GM13976 (cell line): ENCODE measurements at places on chromosomes 16 and 17.

- DNase-seq: no peak
These were observed 13.8 kb downstream of the MVP start for GRCh38 chr16:29834079-29834478.

DNA sequence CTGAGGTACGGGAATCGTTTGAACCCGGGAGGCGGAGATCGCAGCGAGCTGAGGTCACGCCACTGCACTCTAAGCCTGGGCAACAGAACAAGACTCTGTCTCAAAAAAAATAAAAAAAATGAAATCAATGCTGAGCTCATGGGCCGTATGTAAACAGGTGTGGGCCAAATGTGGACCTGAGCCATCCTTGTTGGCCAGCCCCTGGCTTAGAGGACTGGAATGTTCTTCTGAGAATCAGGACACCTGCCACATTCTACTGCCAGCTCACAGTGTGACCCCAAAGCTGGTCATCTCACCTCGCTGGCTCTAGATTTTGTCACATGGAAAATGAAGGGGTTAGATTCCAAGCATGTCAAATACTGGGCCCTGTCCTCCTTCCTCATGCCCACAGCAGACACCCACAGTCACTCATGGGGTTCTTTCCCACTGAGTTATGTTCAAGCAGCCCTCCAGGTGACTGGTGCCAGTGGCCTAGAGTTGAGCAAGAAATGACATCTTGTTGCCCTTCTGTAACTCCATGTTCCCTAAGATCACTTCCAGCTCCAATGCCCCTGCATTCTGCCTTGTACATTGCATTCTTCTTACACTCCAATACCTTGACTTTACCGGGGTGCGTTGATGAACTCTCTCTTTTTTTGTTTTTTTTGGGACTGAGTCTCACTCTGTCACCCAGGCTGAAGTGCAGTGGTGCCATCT lies 110.6 kb downstream of the ABCC1 start:
- no peak for DNase-seq

DNA sequence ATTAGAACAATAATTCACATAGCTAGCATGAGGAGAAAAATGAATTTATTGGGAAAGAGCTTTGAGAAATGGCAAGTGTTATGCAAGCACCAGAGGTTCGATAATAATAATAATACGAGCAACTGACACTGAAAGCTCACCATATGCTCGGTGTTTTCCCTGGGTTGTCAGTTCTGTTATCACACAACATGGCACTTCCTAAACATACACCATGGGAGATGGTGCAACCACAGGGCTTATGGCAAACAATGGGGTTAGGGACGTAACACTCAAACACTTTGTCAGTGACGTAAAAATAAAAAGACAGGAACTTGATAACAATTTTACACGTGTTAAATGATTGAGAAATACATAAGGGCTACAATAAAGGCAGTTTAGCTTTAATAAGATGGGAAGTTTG lies 23.7 kb downstream of the OR1D5 start:
- DNase-seq: no peak

DNA sequence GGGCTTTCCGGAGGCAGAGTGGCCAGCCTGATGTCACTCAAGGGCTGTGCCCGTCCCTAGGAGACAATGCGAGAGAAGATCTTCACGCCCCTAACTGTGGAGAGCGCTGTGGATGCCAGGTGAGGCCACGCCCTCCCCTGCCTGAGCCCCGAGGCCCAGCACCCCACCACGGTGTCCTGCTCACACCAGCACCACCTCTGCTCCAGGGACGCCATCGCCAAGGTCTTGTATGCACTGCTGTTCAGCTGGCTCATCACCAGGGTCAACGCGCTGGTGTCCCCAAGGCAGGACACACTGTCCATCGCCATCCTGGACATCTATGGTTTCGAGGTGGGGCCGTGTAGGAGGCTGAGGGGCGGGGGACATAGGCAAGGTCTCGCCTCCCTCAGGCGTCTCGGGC lies 27.8 kb downstream of the MYO15A start:
- no peak for DNase-seq

GRCh38 chr17:28725660-28726225 lies 290 bp downstream of the TLCD1 start:
- no peak for DNase-seq

GRCh38 chr17:71921796-71922195 lies 199.0 kb upstream of the SOX9 start:
- no peak for DNase-seq

- no peak for DNase-seq
These were observed 383.2 kb downstream of the GRIN2A start for GRCh38 chr16:9798952-9799580.

GRCh38 chr17:77419547-77420094 lies 278.9 kb downstream of the SEC14L1 start:
- DNase-seq: no peak

GRCh38 chr17:45313421-45313771 lies 3.4 kb downstream of the MAP3K14 start:
- DNase-seq: no peak

GRCh38 chr16:57870753-57871454 lies 68.6 kb upstream of the KIFC3 start:
- DNase-seq: no peak

GRCh38 chr17:81991684-81992305 lies 14.4 kb downstream of the ASPSCR1 start:
- DNase-seq: no peak

GRCh38 chr17:7289256-7290032 lies 5.0 kb downstream of the YBX2 start:
- peak; percentile 25 for DNase-seq

DNA sequence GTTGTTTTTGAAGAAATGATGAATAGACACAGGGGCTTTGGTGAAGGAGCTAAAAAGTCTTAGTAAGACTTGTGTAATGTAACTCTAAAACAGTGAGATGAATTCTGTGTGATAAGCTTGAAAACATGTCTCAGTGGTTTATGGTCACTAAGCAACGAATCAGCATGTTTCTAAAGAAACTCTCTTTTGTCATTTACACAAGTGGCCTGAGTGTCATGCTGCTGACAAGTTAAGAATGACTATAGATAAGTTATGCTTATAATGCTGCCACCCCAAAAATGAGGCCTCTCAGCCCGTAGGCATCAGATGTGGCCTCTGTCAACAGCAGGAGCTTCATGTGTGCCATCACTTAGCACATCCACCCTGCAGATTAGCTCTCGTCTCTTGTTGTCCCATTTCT lies 8.7 kb downstream of the COX10 start:
- DNase-seq: no peak

- no peak for DNase-seq
These were observed 21.2 kb downstream of the METTL9 start for GRCh38 chr16:21620592-21620991.

DNA sequence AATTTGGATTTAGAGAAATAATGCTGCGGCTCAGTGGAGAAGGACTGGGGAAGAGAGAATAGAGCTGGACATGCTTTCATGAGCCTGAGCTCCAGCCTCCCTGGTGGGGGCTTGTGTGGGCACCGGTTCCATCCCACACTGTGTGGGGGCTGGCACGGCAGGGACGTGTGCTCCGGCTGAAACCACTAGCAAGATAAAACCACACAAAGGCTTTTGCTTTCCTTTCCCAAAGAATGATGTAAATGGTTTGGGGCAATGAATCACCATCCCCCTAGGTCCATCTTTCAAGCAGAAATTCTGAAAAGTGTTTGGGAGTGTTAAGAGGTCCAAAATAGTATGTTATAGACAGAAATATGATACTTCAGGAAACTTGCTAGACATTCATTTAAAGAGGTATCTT lies 77.0 kb downstream of the CDH11 start:
- no peak for DNase-seq

- DNase-seq: peak; percentile 77
These were observed 4.3 kb upstream of the PABPN1L start for GRCh38 chr16:88870608-88871348.

DNA sequence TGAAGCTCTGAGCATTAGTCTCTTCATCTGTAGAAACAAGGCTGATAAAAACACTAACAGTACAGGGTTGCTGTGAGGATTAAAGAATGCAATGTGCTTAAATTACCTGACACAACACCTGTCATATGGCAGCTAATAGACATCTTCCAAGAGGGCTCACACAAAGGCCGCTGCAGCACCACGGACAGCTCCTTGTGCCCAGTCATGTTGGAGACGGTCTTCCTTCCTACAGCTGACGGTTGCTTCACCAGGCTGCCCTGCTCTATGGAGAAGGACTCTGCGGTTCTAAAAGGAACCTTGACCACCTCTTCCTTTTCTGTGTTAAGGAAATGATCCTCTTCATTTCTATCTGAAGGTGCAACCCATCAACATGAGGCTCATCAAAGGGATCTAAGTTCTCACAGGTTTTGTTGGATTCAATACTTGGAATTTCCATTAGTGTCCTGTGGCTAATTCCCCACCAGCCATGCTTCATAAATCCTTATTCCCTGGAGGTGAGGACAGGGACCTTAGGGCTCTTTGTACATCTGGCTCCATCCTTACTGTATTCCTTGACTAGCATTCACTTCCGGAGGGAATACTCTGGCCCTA lies 138.9 kb upstream of the CES5A start:
- peak; percentile 10 for DNase-seq

- DNase-seq: no peak
These were observed 4.7 kb downstream of the ZNF764 start for GRCh38 chr16:30553393-30553899.

- DNase-seq: no peak
These were observed 5.9 kb downstream of the GAS7 start for GRCh38 chr17:10192461-10192860.

- DNase-seq: no peak
These were observed 5.0 kb downstream of the ATP5PD start for GRCh38 chr17:75041656-75042280.

- no peak for DNase-seq
These were observed 123.9 kb downstream of the PRKCB start for GRCh38 chr16:23959752-23960072.

- DNase-seq: no peak
These were observed 161.0 kb downstream of the GSG1L start for GRCh38 chr16:27902551-27902950.

DNA sequence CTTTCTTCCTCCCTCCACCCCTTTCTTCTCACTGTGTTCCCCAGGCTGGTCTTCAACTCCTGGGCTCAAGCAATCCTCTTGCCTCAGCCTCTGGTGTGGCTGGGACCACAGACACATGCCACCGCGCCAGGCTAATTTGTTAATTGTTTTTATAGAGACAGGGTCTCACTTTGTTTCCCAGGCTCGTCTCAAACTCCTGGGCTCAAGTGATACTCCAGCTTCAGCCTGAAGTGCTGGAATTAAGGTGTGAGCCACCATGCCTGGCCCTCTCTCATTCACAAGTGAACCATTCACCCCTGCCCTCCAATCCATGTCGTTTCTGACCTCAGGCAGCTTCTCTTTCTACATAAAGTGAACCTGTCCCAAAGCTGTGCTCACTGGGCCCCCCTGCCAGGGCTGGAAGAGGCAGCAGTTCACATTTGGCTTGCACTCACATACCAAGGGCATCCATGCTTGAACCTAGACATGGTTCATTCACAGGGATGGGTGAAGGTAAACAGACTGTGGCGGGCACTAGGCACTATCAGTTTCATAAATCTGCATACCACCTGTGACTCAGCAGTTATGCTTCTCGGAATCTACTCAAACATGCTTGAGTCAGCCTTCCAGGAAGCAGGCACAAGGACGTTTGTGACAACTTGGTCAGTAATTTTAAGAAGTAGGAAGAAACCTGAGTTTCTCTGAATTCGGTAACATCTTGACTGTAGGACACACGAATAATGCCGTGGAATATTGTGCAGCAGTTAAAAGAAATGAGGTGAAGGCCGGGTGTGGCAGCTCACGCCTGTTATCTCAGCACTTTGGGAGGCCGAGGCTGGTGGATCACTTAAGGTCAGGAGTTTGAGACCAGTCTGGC lies 6.0 kb upstream of the RNF213 start:
- peak; percentile 61 for DNase-seq

DNA sequence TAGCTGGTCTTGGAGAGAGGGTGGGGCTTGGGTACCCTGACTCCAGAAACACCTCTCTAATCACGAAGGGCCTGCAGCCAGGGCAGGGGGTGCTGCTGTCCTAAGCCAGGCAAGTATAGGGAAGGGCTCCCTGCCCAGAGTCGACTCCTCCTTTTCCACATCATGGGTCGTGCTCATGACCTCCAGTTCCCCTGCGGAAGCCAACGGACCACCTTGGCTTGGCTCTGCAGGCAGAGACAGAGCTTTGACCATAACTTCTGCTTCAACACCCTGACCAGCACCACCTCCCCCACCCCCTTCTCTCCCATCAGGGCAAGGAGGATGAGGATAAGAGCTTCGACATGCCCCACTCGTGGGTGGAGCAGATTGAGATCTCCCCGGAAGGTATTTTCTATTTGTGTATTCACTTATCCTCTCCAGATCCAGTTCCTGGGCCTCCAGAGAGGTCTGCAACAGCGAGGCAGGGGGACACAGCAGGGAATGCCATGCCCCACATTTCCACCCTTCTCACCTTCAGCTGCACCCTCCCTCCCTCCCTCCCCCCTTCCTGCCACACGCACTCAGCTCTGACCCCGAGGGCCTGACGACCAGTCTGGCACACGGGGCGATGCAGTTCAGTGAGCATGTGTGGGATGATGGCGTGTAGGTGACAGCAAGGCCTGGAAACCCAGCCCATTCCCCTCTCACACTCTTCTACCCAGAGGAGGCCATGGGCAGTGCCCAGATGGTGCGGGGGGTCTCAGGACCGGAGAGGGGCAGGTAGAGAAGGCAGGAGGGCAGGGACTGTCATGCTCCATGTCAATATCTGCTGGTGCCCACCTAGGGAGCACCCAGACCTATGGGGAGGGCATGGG lies 14.0 kb upstream of the KATNB1 start:
- peak; percentile 30 for DNase-seq

- no peak for DNase-seq
These were observed 52.3 kb downstream of the RPTOR start for GRCh38 chr17:80596760-80597608.

- no peak for DNase-seq
These were observed 11.7 kb upstream of the MAF start for GRCh38 chr16:79612207-79612606.

DNA sequence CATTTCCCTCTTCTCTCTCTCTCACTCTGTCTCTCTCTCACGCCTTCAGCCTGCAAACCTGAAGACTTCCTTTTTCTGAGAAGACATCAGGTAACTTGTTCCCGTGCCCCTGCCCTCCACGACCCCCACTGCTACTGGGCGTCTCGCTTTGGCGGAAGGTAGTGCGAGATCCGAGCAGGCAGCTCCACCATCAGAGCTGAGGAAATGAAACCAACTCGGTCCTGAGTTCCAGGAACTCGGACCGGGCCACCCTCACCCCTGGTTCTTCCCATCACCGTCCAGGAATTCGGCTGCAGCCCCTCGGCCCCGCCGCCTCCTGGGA lies 585 bp downstream of the MLKL start:
- peak; percentile 55 for DNase-seq
